ENCODE measurements at places on chromosomes 12 and 14.

- no peak for DNase-seq
These were observed 502.2 kb upstream of the USP15 start for GRCh38 chr12:61757831-61758505.

GRCh38 chr14:49497725-49498348 is 88.3 kb downstream of the RPS29 start:
- DNase-seq, result no peak

GRCh38 chr12:95371571-95371970 is 102.4 kb upstream of the METAP2 start:
- DNase-seq, result no peak

GRCh38 chr12:78802593-78802992 is 62.0 kb upstream of the SYT1 start:
- no peak for DNase-seq

- DNase-seq, result no peak
These were observed 8.2 kb downstream of the EXOC3L4 start for GRCh38 chr14:103102689-103103260.

- DNase-seq, result no peak
These were observed 148.8 kb upstream of the E2F7 start for GRCh38 chr12:77214136-77214535.

DNA sequence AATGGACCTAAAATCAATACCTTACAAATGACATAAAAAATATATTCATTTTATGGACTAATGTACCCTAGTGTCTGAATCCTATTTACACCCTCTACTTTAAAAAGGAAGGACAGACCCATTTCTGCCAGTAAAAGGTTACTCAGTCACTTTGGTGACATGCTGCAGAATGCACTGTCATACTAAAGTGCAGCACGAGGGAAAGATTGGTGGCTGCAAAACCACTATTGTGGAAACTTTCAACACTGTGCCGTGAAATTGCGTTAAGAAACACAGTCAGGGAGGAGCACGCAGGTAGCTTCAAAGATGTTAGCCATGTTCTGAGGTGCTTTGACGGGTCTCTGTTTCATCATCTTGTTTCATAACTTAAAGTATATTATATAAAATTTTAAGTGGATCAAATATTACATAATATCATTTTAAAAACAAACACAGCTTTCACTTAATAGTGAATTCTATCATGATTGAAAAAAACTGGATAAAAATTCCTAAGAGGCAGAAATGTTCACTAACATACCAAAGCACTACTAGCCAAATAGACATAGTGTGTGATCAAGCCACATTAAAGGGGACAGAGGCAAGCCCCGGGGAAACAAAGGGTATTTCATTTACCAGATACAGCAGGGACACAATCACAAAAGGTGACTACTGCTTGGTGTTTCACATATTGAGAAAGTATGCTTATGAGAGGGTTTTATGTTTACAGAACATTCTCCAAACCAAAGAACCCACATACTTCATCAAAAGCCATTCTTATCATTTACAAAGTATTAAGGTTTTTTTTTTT is 330.8 kb upstream of the SOX5 start:
- DNase-seq, result no peak

DNA sequence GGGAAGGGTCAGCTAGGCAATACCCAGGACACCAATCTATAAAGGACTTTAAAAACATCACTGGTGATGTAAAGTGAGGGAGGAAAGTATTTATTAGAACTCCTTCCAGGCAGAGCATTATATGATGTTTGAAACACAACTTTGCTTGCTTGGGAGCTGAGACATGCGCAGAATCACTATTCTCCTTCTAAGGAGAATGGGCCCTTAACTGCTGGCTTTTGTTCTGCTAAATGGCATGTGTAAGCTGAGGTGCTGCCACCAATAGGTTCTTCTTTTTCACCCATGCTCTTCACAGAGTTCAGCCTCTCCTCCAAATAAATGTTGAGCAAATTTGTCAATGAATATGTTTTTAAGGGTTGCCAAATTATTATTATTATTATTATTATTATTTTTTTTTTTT is 3.9 kb downstream of the STAC3 start:
- no peak for DNase-seq

DNA sequence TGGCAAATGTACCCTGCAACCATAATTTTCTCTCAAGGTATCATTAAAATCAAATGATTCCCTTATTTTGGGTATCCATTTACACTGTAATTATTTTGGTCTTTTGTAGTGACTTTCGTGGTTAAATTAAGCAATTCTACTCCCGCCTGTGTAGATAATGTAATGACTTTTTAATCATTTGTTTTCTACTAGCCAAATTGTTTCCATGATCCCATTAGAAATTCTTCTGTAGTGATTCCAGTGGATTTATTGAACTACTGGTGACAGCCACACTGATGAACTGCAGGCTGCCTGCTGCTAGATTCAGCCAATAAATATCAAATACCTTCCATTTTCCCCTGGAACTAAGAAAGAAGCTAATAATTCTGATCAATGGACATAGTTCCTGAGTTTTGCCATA is 96.0 kb downstream of the WIF1 start:
- no peak for DNase-seq

- no peak for DNase-seq
These were observed 27.1 kb downstream of the POLE start for GRCh38 chr12:132660052-132660451.

- no peak for DNase-seq
These were observed 39.7 kb downstream of the RAD51B start for GRCh38 chr14:67859169-67859749.

DNA sequence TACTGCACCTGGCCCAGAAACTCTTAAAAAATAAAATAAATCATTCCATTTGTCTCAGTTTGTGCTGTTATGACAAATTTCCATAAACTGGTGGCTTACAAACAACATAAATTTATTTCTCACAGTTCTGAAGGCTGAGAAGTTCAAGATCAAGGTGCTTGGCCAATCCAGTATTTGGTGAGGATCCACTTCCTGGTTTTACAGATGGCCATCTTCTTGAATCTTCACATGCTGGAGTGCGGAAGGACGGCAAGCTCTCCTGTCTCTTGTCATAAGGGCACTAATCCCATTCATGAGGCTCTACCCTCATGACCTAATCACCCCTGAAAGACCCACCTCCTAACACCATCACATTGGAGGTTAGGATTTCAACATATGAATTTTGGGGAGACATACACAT is 29.9 kb upstream of the MYBPC1 start:
- DNase-seq, result no peak

DNA sequence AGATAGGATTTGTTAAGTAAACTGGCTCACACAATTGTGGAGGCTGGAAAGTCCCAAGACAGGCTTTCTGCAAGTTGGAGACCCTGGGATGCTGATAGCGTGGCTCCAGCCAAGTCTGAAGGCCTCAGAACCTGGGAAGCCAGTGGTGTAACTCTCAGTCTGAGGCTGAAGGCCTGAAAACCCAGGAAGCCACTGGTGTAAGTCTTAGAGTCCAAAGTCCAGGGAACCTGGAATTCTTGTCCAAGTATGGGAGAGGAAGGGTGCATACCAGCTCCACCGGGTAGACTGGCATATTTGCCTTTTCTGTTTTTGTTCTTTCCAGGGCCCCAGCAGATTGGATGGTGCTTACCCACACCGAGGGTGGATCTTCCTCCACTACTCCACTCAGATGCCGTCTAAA is 18.1 kb downstream of the GMFB start:
- no peak for DNase-seq

GRCh38 chr12:62898526-62898925 is 36.4 kb downstream of the PPM1H start:
- DNase-seq, result no peak

- no peak for DNase-seq
These were observed 219.8 kb upstream of the CDKN3 start for GRCh38 chr14:54177019-54177418.

- DNase-seq, result no peak
These were observed 3.6 kb upstream of the RHOF start for GRCh38 chr12:121796855-121797751.

DNA sequence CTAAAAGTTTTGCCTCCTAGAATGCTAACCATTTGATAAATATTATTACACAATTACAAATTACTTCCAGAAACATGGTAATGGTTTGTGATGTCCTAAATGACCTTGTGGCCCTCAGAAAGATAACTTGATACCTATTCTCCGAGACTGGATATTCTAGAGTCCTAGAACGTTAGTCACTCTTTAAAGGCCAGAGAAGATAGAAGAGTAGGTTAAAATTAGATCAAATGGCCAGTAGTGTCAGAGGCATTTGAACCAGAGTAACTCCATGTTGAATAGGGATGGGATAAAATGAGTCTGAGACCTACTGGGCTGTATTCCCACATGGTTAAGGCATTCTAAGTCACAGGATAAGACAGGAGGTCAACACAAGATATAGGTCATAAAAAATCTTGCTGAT is 96.6 kb upstream of the ADAMTS20 start:
- DNase-seq, result no peak

DNA sequence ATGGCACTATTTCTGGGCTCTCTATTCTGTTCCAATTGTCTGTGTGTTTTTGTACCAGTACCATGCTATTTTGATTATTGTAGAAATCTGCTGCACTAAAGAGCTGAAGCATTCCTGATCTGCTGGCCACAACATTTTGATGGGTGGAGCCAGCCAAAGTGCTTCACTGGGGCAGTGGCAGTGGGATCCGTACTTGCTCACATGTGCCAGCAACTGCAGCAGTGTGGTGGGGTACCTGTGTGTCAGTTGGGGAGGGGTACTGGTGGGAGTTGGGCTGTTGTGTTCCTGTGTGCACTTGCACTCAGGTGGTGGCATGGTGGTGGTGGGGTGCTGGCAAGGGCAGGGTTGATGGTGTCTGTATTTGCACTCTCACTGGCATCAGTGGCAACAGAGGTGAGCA is 204.6 kb upstream of the ALG10 start:
- DNase-seq, result no peak

DNA sequence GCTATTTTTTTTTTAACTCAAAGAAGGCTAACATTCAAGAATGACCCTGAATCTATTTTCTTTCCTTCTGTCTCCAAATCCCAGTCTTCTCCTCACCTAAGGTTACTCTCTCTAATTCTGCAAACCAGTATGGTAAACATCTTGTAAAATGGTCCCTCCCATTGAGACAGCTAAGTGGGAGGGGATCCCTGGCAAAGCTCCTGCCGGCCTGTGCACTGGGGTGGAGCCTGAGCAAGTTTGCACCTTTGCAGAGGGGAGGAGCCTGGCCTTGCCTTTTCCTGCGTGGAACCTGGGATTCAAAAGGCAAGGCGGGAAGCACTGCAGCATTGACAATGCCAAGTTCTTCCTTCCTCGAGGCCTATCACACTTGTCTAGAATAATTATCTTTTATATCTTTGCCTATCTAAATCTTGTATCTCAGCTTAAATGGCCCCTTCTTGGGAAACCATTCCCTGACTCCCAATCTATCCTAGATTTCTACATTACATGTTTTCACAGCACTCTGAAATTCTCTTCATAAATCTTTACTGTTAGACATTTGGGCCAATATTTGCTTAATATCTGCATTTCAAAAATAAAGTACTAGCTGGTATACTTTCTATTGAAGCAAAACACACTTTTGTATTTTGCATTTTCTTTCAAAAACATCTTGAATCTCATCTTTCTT is 83.0 kb downstream of the EPS8 start:
- no peak for DNase-seq

GRCh38 chr14:92973261-92973797 is 50.4 kb downstream of the CHGA start:
- DNase-seq, result no peak

- DNase-seq, result no peak
These were observed 217.1 kb downstream of the EXOC5 start for GRCh38 chr14:57051633-57052032.

GRCh38 chr12:69332815-69333358 is 15.3 kb upstream of the LYZ start:
- DNase-seq, result no peak

- DNase-seq, result no peak
These were observed 14.9 kb downstream of the LEMD3 start for GRCh38 chr12:65184176-65184857.

DNA sequence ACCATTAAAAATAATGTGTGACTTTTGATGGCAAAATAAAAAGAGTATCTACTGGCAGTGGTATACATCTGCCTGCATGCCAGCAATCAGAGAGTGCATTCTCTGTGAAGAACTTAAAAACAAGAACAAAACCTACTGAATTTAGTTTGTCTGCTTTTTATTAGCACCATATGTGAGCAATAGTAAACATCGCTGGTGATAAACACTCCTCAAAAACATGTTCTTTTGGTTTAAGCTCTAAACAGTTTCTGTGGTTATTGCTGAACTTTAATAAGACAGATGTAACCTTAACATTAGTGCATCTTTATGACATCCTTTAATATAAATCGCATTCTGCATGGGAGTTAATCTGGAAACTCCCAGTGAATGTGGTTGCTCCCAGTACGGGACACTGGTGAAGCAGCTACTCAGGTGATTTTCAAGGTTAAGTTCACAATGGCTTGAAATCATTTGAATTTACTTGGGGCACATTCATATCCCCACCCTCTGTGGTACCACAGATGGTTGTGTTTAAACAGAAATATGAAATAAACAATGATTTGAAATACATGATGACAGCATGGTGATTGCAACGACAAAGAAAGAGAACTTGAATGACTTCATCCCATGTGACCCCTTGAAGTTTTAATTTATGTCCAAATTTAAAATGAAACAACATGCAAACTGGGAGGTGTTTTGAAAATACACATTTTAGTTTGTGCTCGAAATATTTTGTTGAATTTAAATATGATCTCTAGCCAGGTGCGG is 285.9 kb downstream of the FOXN3 start:
- DNase-seq, result no peak

GRCh38 chr14:90578283-90578985 is 181.6 kb downstream of the CALM1 start:
- no peak for DNase-seq

DNA sequence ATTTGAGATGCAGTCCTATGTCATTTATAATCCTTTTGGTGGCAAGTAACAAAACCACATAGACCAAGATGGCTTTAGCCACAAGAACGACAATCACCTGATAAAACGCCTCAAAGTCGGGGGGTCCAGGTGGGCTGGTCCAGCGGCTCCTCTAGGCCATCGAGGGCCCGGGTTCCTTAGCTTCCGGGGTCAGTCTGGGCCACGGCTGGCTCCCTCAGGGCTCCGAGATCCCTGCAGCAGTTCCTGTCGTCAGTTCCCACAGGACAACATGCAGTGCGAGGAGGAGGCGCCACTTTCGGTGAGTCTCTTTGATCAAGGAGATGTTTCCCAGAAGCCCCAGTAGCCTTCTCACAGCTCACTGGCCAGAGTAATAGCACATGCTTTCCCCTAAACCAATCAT is 574.6 kb downstream of the AACS start:
- DNase-seq, result no peak

DNA sequence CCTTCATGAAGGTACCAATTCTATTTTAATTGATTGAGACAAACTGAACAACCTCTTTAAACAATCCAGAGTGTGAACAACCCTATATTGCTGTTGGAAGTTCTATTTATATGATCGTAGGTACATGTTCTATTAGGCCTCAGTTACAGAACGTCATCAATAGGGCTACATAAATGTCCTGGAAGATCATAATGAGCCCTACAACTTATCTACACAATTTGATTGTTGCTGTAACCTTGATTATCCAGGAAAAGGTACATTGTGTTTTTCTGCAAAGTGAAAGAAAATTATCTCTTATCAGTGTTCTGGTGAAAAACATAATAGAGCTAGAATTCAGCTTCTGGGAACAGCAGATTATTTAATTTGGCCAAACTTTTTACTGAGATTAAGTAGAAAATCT is 612.9 kb downstream of the GALC start:
- DNase-seq, result no peak

GRCh38 chr12:124687174-124687902 is 119.9 kb upstream of the NCOR2 start:
- no peak for DNase-seq

- DNase-seq, result no peak
These were observed 7.6 kb downstream of the TMEM179 start for GRCh38 chr14:104596927-104597351.

GRCh38 chr14:70921669-70922068 is 14.4 kb downstream of the PCNX1 start:
- DNase-seq, result no peak

All from T follicular helper cell (primary cell).